ENCODE measurements at places on chromosomes 1 and 21.

DNA sequence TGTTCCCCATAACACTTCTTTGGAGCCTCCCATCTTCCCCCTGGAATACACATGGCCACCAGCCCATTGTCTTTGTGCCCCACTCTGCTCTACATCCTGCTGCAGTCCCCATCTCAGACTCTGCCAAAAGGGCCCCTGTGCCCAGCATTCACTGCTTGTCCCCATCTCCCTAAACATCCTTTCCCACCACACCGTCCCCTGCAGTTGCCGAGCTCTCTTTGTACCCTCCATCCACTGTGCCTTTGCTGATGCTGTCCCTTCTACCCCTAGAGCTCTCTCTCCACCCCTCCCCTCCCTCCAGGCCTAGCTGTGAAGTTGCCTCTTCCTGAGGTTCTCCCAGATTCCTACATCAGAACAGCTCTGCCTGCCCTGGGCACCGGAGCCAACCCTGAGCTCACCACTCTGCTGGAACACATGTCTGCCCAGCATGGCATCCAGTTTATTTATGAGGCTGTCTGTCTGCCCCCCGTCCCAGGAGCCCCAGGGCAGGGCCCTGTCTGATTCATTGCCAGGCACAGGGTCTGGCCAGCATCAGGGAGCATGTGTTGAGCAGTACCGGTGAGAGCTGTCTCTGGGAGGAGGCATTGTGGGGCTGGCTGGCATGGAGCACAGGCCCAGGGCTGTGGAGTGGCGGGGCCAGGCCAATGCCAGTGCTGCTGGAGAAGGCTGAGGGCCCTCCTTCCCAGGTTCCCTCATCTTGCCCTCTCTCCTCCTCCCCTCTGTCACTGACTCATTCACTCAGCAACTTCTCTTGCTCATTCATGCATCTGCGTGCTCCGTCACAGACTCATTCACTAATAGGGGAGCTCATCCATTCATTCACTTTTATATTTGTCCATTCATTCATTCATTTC lies 28.8 kb downstream of the EDN2 start:
- no peak for DNase-seq

DNA sequence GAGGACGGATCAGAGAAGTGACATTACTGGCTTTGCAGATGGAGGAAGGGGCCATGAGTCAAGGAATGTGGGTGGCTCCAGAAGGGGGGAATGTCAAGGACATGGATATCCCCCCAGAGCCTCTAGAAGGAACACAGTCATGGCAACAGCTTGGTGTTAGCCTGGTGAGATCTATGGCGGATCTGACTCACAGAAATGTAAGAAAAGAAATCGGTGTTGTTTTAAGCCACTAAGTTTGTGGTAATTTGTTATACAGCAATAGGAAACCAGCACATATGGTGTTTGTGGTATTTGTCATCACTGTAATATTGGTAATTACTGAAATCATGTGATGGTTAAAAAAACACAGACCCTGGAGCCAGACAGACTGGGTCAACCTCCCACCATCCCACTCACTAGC lies 236.2 kb downstream of the SETD4 start:
- DNase-seq, result no peak

DNA sequence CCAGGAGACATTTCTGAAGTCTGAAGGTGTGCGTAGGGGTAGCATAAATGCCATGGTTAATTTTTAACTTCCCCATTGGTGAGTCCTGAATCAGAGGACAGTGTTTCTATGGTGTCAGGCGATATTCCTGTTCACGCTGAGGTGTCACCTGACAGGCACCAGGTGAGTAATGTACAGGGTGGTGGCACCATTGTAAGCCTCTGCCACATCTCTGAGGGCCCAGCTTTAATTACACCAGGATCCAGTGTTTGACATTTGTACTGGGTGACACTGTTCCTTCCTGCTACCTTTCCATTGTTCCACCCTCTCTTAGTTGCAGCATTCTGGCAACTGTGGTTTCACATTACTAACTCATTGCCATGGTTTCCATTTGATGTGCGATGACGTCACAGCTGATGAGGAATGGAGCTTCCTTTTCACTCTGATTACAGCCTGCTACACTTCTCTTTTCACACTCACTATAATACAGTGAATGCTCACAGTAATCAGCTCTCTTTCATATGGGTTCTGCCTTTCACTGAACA lies 40.6 kb upstream of the MARK1 start:
- no peak for DNase-seq

DNA sequence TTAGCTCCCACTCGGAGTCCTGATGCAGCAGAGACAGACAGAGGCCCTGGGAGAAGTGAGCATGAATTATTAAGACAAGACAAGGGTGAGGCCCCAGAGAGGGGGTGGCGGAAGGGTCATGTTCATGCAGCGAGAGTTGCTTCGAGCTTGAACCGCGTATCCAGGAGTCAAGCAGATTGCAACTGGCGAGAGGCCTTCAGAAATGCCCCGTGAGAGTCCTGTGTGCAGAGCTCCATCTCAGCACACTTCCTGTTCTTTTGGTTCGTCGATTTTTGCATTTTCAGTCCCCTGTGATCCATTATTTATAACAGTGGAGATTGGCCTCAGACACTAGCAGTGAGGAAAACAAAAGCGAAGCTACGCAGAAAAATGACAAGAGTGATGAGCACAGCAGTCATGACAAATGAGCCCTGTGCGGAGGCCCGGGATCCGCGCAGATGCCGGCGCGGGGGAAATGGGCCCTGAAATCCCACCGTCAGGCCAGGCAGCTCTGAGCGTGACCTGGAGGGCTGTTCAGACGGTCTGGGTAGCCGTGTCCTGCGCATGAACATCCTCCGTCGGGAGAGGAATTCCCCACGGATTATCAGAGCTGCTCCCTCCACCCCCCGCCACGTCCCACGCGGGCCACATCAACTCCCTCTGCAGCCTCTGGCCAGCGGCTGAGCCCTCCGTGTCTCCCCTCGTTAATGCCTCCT lies 15.0 kb downstream of the PDE9A start:
- no peak for DNase-seq

DNA sequence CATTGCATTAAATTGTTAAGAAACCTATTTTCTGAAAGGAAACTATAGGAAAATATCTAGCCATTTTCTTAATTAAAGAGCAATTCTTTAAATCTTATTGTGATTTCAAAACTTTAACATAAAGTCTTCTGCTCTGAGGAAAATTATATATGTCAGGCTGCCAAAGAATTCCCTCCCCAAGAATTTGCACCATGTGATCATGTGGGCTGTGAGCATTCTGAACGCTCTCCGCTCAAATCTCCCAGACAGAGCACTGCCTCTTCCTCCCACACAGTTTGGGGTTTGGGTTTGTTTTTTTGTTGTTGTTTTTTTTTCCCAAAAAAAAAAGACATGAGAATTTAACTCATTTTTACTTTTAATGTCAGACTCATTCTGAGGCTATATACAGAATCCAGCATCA lies 155.9 kb upstream of the PALMD start:
- no peak for DNase-seq
